CD4-positive, alpha-beta T cell treated with Interleukin-17A for 4 hours (primary cell): ENCODE measurements at places on chromosomes 4 and X.
A peak's percentile ranks its signal among the peaks of the same experiment; 100 is the strongest.

DNA sequence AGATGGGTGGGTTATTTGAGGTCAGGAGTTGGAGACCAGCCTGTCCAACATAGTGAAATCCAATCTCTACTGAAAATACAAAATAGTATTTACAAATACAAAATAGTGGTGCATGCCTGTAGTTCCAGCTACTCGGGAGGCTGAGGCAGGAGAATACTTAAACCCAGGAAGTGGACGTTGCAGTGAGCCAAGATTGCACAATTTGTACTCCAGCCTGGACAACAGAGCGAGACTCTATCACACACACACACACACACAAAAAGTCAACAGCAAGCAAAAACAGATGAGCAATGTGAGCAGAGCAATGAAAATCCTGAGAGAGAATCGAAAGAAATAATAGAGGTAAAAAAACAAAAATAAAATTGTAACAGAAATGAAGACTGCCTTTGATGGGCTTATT lies 168.8 kb downstream of the PCDH18 start:
- DNase-seq = no peak

DNA sequence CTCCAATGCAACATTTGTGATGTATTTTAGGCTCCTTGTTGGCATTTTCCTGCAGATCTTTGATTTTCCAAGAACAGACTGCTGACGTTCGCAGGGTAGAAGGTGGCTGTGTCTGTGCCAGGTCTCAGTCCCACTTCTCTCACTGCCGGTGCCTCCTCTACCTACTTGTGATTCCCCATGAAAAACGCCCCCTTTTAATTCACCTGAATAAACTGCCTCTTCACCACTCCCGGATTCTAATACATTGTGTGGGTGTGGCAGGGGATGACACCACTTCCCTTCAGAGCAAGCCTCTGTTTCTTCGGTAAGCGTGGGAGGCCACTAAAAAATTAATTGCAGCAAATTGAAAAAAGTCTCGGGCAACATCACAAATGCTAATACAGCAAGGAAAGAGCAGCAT lies 96.1 kb upstream of the FAM9B start:
- DNase-seq = no peak

- no peak for DNase-seq
Observed at GRCh38 chr4:1409079-1409478, 2.8 kb upstream of the NKX1-1 start.

- DNase-seq = no peak
Observed at GRCh38 chrX:140432346-140433175, 72.3 kb downstream of the SOX3 start.

- DNase-seq = no peak
Observed at GRCh38 chr4:172709376-172709775, 459.2 kb upstream of the GALNT7 start.

DNA sequence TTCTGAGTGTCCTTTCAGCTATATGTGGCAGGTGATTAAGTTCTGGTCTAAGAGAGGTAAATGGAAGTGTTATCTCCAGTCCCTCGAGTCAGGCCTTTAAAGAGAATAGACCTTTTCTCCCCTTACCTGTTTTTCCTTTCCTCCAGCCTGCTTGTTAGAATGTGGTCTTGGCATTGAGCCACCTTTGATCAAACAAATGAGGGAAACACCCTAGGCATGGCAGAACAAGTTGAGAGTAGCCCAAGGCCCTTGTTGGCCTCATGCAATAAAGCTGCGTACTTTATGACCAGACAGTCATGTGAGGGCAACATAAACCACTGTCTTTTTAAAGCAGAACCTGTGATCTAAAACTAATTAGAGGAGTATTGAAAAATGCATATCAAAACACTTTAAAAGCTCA lies 13.2 kb upstream of the IL13RA2 start:
- DNase-seq = no peak

GRCh38 chr4:150650751-150651150 lies 68.8 kb downstream of the MAB21L2 start:
- DNase-seq = no peak

DNA sequence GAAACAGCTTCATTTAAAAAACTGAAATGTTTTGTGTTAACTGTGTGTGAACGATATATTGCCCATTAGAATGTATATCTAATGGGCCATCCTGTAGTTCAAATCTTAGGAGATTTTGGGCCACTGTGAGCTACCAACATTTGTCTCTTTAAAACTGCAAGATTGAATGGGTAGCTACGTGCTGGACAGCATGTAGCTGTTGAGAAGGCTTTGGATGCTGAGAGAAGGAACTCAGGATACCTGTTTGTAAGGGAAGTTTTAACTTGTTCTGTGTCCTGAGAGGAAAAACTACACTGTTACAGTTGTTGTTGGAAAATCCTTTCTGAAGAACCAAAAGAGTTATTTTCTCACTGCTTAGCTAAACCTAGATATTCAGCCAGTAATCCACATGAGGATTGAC lies 45.9 kb downstream of the PDLIM5 start:
- no peak for DNase-seq

- DNase-seq = no peak
Observed at GRCh38 chrX:97685753-97686152, 802.0 kb downstream of the RPA4 start.

GRCh38 chr4:132691668-132692067 lies 457.4 kb upstream of the PCDH10 start:
- DNase-seq = no peak

DNA sequence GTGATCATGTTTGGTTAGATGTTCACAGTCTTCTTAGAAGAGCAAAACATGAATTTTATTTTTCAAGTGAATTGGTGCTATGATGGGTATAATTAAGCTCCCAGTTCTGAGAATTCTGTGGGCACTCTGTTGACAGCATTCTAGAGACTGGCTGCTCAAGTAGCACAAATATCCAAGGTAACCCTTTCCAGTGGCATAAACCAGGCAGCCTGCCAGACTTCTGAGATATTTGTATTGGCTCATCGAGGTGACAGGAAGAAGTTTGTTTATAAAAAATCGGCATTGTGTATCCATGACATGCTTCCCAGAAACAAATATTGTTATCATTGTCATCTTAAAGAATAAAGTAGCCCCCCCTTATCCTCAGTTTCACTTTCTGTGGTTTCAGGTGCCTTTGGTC lies 28.3 kb downstream of the LANCL3 start:
- no peak for DNase-seq

DNA sequence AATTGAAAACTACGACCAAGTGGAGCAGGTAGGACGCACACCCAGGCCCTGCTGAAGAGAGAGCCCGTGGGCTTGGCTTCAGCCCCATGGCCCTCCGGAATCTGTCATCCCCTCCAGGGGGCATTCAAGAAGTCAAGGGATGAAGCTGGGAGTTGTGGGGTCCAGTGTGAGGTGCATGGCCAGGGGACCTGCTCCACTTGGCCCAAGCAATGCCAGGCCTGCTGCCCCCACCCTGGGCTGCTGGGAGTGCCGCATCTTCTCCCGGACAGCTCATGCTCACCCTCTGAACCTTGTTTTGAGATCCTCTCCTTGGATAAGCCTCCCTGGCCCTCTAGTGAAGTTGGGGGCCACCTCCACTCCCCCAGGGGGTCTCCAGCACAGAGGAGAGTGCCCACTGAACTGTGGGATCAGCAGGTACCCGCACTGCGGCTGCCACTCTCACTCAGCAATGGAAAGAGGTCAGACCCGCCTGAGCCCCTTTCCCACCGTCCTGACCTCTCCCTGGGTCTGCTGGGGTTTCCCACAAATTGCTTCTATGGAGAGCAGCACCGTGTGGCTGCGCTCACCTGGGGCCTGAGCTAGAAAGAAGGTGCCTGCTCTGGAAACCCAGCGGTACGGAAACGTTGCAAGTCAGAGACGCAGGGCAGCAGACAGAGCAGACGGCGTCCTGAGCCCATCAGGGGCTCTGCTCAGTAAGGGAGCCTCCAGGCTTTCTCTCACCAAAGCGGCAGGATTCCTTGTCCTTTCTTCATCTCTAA lies 5.0 kb upstream of the ABLIM2 start:
- DNase-seq = no peak

- no peak for DNase-seq
Observed at GRCh38 chr4:8675383-8675782, 82.8 kb downstream of the CPZ start.

DNA sequence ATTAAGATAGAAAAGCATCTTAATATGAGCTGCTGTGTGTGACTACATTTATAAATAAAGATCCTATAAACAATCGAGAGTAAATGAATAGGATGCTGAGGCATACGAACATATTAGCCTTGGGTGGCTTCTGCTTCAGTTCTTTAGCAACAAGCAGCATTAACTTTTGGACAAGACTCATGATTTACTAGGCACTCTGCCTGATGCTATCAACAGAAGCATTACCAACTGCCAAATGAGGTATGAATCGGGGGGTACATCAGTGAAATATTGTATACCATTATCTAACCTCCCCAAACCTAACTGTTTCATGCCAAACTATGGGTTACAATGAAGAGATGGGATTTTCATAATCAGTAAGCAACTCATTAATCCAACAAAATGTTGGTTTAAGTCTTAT lies 113.1 kb downstream of the RAB28 start:
- no peak for DNase-seq

GRCh38 chrX:75158054-75158453 lies 2.0 kb upstream of the ABCB7 start:
- DNase-seq = no peak

DNA sequence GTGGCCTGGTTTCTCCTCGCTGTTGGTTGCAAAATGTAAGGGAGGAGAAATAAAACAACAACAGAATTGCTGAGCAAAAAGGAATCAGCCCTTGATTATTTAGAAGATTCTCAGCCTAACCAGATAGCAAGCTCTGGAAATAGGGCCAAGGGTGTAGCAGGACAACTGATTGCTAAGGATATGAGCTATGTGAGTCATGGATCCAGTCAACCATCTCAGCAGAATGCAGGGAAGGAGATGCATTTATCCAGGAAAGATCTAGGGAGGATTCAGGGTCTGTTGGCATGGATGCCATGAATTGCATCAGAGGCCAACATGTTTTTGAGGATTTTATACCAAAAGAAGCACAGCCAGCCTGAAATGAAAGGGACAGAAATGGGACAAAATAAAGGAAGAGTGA lies 2.2 kb upstream of the XAGE3 start:
- no peak for DNase-seq

GRCh38 chrX:21821875-21822274 lies 17.5 kb upstream of the MBTPS2 start:
- no peak for DNase-seq

GRCh38 chr4:101200561-101200960 lies 146.8 kb downstream of the PPP3CA start:
- no peak for DNase-seq

GRCh38 chrX:154417157-154417556 lies 5.8 kb downstream of the TAFAZZIN start:
- DNase-seq = no peak

GRCh38 chrX:150543230-150544155 lies 24.9 kb upstream of the MTM1 start:
- DNase-seq = no peak

DNA sequence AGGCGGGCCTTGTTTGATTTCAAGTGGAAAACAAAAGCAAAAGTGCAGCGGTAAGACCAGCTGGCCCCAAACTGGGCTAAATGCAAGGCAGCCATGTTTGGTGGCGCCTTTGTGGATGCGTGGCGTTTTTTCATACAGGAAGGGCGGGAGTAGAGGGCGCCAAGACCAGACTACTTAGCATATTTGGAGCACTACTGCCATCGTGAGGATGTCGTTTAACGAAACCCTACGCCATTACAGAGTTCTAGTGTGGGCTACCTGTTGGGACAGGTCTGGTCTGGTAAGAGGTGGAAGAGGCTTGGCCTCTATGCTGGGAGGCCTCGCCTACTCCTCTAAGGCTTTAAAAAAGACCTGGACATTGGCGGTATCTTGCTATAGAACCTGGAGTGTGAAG lies 230.7 kb upstream of the STK26 start:
- peak; percentile 92 for DNase-seq

- no peak for DNase-seq
Observed at GRCh38 chr4:71498002-71498401, 159.2 kb downstream of the SLC4A4 start.

GRCh38 chrX:119424999-119425398 lies 25.9 kb downstream of the SLC25A43 start:
- DNase-seq = no peak
